ENCODE measurements at places on chromosomes 4 and X.

- DNase-seq = no peak
Observed at GRCh38 chr4:156197216-156197615, 243.6 kb upstream of the CTSO start.

- no peak for DNase-seq
Observed at GRCh38 chr4:38385093-38386004, 278.6 kb upstream of the KLF3 start.

- no peak for DNase-seq
Observed at GRCh38 chr4:77728420-77728819, 90.7 kb downstream of the CNOT6L start.

DNA sequence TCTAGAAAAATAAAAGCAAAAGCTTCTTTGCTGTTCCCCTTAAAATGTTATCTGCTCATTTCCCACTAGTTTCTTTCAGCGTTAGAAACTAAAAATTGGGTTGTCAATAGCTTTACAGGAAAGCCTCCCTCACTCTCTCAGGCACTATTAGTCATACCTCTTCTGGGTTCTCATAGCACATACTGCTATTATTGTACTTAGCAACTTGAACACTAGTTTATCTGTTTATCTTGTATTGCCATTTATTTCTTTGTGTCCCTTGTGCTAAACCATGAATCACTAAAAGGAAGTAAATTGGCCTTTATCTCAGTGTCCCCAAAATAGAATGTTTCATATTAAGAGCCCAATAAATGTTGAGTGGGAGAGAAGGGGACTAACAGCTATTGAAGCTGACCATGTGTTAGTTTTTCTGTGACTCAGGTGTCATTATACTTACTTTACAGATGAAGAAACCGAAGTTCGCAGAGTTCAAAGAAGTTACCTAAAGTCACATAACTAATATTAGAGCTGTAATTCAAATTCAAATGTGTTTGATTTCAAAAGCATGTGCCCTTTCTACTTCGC, 124.8 kb upstream of the CITED1 start:
- DNase-seq = no peak

DNA sequence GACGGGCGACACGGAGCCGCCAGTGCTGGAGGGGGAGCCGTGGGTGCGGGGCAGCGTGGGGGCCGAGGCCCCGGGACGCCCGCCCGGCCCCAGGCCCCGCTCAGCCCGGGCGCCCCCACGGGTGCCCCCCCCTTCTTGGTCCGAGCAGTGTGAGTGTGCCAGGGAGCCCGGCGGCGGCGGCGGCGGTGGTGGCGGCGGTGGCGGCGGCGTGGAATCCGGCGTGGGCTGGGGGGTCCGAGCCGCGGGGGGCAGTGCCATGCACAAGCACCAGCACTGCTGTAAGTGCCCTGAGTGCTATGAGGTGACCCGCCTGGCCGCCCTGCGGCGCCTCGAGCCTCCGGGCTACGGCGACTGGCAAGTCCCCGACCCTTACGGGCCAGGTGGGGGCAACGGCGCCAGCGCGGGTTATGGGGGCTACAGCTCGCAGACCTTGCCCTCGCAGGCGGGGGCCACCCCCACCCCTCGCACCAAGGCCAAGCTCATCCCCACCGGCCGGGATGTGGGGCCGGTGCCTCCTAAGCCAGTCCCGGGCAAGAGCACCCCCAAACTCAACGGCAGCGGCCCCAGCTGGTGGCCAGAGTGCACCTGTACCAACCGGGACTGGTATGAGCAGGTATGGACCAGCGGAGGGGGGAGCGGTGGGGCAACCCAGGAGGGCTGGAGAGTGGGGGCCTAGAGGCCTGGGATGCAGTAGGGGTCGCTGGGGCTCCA, 466 bp downstream of the DLG3 start:
- DNase-seq = no peak

GRCh38 chrX:36436361-36436760, 516.8 kb downstream of the CFAP47 start:
- DNase-seq = no peak

GRCh38 chr4:149076401-149076800, 634.2 kb upstream of the NR3C2 start:
- no peak for DNase-seq

GRCh38 chrX:39427906-39428305, 626.6 kb downstream of the MID1IP1 start:
- no peak for DNase-seq
